M059J (cell line): ENCODE measurements at places on chromosomes 6 and 20.

GRCh38 chr6:146028851-146029572, at the start of gene GRM1:
GRM1 (plus strand) TSS chr6:146029062; CDS start chr6:146029518, 456 bp downstream.
- DNase-seq, result no peak

- no peak for DNase-seq
Measured at GRCh38 chr6:51805517-51805916, 281.9 kb downstream of the PKHD1 start.

GRCh38 chr6:36758516-36759147, 61.0 kb downstream of the RAB44 start:
- no peak for DNase-seq

DNA sequence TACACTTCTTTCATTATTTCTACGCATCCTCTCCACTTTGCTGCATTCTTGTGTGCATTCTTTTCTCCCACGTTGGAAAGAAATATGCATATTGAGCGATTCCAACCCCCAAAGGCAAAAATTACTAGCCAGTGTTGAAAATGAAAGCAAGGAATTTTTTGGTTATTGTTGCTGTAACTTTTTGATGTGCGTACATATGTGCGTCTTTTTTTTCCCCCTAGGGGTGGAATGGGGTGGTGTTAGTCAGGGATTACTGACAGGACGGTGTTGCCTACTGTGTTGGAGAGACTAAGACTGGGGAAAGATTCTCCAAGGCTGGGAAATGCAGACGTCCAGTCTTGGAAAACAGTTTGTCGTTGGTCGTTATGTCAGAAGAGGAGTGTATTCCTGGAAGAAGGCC, 44.2 kb upstream of the ESR1 start:
- DNase-seq, result peak; percentile 7

GRCh38 chr20:44747166-44748004, 1.7 kb downstream of the KCNK15 start:
- peak; percentile 89 for DNase-seq

GRCh38 chr6:149942461-149942829, 631 bp downstream of the ULBP2 start:
- no peak for DNase-seq

DNA sequence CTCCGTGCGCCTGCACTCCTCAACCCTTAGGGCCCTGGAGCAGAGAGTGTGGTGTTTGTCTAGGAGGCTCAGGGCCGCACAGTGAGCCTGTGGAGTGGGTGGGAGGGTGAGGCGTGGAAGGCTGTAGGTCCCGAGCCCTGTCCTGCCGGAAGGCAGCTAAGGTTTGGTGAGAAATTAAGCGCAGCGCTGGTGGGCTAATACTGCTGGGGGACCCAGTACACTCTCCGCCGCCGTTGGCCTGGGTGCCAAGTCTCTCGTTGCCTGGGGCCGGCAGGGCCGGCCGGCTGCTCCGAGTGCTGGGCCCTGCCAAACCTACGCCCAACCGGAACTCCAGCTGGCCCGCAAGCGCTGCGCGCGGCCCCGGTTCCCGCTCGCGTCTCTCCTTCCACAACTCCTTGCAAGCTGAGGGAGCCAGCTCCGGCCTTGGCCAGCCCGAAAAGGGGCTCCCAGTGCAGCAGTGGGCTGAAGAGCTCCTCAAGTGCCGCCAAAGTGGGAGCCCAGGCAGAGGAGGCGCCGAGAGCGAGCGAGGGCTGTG, 40.4 kb upstream of the MCUR1 start:
- DNase-seq, result no peak
